ENCODE measurements at places on chromosomes 1 and 21. TPM values are rescaled to one million over a fixed set of nuclear protein-coding genes. Genes with fewer than 3 reads are reported as not detected.

GRCh38 chr21:28257276-28257675 lies 735.4 kb downstream of the LTN1 start:
- no peak for DNase-seq

DNA sequence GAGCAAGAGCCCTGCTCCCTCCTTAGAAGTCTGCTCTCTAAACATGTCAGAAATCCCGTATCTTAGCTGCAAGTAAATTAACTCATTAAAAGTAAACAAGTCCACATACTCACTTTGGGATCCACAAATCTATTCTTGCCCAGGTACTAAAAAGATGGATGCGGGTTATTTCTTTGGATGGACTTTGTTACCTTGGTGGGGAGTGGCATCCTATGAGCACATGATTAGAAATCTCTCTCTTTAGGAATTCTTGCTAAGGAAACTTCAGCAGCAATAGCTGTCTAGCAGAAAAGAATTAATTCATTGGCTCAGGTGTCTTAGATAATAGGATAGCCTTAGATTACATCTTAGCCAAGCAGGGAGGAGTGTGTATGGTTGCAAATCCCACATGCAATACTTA lies 25.2 kb downstream of the NRDC start:
- no peak for DNase-seq

DNA sequence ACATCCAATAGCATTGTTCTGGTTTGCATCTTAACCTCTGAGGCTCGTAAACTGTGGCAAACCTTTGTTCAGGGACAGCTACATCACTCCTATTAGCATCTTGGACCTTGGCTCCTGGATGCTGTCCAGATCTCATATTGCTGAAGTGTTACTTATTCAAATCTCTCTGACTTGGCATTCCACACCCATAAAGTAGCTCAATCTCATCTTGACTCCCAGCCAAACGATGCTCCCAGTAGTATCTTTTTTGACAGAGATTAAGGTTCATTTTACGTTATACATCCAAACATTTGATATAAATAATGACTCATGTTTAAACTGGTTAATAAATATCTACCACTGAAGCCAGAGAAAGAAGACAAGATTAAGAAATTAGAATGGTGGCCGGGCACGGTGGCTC lies 4.4 kb upstream of the FLVCR1 start:
- no peak for DNase-seq

DNA sequence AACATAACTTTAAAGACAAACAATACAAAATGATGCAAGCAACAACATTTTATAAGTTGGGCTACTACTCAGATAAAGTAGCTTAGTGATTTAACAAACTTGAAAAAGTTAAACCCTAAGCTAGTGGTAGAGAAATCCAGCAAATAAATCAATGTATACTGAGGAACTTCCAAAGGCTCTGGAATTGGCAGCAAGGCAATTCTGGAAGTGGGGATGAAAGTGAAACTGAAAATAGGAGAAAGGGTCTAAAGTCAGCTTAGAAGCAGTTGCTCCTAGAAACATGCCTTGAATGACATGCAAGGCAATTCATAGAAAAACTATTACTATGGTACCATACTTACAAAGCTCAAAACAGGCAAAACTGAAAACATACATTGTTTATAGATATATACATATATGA lies 90.0 kb upstream of the CAMK1G start:
- DNase-seq: peak; percentile 13

GRCh38 chr1:32001863-32002262 lies 11.8 kb upstream of the KHDRBS1 start:
- DNase-seq: no peak

GRCh38 chr1:247317702-247318101 lies 14.0 kb downstream of the ZNF496 start:
- no peak for DNase-seq

- no peak for DNase-seq
Observed at GRCh38 chr1:154453161-154453560, 48.0 kb downstream of the IL6R start.

GRCh38 chr1:235883261-235883927 lies 16.7 kb upstream of the LYST start:
- DNase-seq: peak; percentile 98

- no peak for DNase-seq
Observed at GRCh38 chr1:13916530-13916929, 216.5 kb downstream of the PRDM2 start.

DNA sequence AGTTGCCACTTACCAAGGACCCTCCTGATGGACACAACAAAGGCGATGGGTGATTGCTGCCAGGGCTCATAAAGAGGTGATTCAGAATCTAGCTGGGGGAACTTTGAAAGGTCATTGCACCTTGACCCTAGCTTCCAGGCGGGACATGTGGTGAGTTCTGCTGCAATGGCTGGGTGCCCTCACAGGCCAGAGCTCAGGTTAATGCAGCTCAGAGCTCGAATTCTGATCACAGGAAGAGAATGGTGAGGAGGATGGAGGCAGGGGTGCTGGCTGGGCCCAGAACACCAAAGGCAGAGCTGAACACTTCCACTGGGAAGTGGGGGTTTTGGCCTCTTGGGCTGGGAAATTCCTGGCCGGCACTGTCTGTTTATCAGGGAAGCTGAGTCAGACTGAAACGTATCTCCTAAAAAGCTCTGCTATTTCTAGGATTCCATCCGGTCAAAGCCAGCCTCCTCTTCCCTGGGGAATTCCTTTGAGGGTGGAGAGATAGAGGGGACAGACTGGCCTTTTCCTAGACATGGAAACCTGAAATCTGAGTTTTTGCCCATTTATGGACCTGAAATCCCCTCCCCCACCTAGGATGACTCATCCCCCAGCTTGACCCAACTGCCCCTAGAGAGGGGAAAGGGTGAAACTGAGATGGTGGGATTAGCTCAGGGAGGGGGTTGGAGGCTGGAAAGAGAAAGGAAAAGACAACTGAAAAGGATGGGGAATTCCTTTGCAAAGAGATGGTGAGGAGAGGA lies 27.2 kb downstream of the NUAK2 start:
- DNase-seq: peak; percentile 85

GRCh38 chr1:27398405-27399149 lies 6.2 kb downstream of the GPR3 start:
- DNase-seq: no peak

GRCh38 chr1:234083460-234083859 lies 179.0 kb downstream of the SLC35F3 start:
- no peak for DNase-seq

- DNase-seq: no peak
Observed at GRCh38 chr1:93106226-93106625, 27.1 kb downstream of the MTF2 start.

DNA sequence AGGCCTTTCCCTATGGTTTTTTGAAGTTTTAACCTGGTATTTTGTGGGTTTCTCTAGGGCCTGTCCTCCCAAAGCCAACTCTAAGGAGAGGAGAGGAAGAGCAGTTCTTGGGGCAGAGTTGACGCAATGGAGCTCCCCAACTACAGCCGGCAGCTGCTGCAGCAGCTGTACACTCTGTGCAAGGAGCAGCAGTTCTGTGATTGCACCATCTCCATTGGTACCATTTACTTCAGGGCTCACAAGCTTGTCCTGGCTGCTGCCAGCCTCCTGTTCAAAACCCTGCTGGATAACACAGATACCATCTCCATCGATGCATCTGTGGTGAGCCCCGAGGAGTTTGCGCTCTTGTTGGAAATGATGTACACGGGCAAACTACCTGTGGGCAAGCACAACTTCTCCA lies 38.2 kb downstream of the ZBTB40 start:
- no peak for DNase-seq

GRCh38 chr1:31164291-31164690 lies 75.4 kb downstream of the NKAIN1 start:
- DNase-seq: no peak

DNA sequence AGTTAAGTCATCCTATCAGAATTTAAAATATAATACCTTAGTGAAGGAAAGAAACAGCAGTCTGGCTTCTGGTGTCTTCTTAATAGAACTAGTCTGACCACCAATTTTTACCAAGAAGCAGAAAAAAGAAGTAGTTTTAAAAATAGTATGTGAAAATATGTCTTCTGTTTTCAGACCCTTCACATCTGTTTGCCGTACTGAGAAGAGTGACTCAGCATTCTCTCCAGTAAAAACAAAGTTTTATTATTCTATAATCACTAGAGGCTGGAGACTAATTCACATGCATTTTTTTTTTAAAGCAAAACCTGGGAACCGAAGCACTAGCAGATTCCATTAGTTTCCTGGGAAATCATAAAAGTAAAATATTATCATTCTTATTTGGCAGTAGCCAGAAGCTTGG lies 163.8 kb downstream of the COL24A1 start:
- DNase-seq: peak; percentile 47

- peak; percentile 52 for DNase-seq
Observed at GRCh38 chr1:231626951-231627614, 493 bp downstream of the DISC1 start.

- DNase-seq: no peak
Observed at GRCh38 chr1:26359981-26360806, 6.3 kb upstream of the CRYBG2 start.

Gene INTS11
- total RNA-seq: 76.4 TPM

Gene IFNGR2
- total RNA-seq: 33.6 TPM

Gene IL22RA1
- not detected for total RNA-seq

Gene C1orf185
- total RNA-seq: not detected

Gene MRPL55
- total RNA-seq: 82.8 TPM

Gene TNFRSF8
- 0.16 TPM for total RNA-seq

Gene C1QA
- total RNA-seq: not detected

Gene EDN2
- not detected for total RNA-seq

Gene HPDL
- not detected for total RNA-seq

Gene PLD5
- total RNA-seq: 0.29 TPM

Gene AMIGO1
- 0.37 TPM for total RNA-seq

Gene CTTNBP2NL
- 12.2 TPM for total RNA-seq

Gene NES
- 1,770 TPM for total RNA-seq
